ENCODE measurements at places on chromosomes 11 and 22.

DNA sequence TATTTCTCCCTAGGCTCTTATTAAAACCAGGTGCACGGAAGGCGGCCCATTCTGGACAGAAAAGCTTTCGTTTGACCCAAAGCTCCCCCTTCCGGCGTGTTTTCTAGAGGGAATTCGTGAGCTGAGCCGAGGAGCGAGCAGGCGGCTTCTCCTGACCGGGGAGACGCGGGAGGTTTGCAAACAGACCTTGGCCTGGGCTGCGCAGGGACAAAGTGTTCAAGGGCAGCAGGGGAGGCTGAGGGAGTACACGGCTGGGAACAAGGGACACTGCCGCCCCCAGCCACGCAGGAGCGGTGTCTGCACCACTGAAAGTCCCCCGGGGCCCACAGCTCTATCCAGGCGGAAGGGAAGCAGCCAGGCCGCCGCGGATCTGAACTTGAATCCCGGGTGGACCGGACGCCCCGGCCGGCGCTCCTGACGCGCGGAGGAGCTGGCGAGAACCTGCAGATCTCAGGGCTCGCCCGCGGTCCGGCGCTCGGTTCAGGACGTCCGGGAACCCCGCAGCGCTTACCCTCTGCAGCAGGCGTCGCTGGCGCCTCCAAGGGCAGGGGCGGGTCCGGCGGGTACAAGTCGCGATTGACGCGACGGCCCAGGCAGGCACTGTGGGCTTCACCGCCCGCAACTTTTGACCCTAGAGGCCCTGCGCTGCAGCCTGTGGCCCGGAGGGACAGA lies 101.9 kb downstream of the WT1 start:
- DNase-seq: no peak

- no peak for DNase-seq
Measured at GRCh38 chr11:119518746-119519730, 96.1 kb upstream of the THY1 start.

DNA sequence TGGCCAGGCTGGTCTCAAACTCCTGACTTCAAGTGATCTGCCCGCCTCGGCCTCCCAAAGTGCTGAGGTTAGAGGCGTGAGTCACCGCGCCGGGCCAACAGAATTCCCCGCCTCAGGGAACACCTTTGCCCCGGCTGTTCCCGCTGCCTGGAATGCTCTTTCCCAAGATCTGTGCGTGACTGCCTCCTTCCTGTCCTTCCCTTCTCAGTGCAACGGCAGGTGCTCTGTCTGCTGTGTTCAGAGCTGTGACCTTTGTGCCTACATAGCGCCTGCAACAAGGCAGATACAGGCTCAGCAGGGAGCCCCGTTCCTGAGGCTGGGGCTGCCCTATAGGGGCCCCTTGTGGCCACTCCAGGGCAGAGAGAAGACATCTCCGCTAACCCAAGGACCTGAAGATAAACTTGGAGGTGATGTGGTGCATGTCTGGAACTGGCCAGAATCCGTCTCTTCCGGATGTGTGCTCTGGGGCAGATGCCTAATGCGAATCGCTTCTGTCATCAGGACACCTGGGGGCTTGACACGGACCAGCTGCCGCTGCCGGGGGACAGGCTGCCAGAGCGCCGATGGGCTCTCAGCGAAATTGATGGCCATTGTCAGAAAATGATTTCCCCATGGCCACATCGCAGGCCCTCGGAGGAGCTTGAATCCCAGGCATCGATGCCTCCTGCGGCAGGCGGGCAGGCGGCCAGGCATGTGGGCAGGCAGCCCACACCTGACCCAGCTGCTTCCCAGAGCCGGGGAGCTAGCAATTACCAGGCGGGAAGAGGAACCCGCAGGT lies 43.5 kb upstream of the TCF20 start:
- no peak for DNase-seq

GRCh38 chr11:76974179-76974891 lies 59.9 kb upstream of the B3GNT6 start:
- no peak for DNase-seq

GRCh38 chr11:27413218-27413617 lies 50.2 kb upstream of the CCDC34 start:
- no peak for DNase-seq

- no peak for DNase-seq
Measured at GRCh38 chr11:106950067-106950491, 68.2 kb downstream of the GUCY1A2 start.

DNA sequence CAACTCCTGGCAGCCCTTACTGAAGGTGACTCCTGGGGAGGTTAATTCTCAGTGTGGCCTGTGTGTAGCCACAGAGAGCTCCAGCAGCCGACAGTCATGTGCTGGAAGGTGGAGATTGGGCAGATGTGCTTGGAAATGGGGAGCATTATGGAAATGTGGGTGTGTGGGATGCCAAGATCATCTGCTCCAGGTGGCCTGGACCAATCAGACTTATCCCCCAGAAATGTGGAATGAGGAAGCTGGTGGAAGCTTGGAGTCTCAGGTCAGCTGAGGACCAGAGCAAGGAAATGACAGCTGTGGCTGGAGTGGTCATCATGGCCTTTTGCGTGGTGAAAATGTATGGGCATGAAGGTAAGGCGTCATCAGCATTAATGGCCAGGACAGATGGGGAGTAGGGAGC lies 234.0 kb downstream of the MIAT start:
- no peak for DNase-seq
